ENCODE measurements at places on chromosomes 1 and 21.

- no peak for DNase-seq
Observed at GRCh38 chr21:26597981-26598380, 24.9 kb upstream of the CYYR1 start.

- no peak for DNase-seq
Observed at GRCh38 chr1:204587621-204588020, 71.4 kb downstream of the MDM4 start.

DNA sequence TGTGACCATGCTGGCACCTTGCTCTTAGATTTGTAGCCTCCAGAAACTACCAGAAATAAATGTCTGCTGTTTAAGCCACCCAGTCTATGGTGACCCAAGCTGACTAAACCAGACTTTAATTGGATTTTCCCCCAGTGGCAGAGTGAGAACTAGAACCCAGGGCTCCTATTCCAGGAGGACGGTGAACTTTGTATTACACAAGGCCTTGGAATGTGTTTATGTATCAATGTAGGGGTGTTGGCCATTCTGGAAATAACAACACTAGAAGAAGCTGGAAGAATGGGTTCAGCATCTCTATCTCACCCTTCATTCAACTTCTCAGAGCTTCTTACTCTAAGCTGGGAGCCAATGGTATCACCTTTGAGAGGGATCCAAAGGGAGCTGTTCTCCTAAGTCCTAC lies 37.0 kb downstream of the ARHGEF11 start:
- no peak for DNase-seq

- no peak for DNase-seq
Observed at GRCh38 chr1:223421676-223422075, 28.5 kb downstream of the CCDC185 start.

DNA sequence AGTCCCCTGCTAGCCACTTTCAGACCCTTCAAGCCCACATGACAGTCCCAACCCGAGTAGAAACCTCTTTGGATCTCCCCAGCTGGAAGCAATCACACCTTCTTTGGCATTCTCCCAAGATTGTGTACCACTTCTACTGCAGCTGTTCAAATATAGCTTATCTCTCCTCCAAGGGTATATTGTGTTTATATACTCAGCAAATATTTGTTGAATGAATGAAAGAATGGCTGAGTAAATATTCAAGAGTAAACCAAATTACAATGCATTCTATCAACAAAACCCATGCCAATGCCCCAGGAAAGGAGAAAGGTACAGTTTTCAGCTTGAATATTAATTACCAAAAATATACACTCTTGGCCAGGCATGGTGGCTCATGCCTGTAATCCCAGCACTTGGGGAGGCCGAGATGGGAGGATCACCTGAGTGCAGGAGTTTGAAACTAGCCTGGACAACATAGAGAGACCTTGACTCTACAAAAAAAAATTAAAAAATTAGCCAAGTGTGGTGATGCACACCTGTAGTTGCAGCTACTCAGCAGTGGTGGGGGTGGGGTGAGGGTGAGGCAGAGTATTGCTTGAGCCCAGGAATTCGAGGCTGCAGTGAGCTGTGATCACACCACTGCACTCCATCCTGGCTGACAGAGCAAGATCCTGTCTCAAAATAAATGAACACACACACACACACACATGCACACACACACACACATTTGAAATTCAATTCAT lies 68.5 kb downstream of the NIBAN1 start:
- DNase-seq = no peak

DNA sequence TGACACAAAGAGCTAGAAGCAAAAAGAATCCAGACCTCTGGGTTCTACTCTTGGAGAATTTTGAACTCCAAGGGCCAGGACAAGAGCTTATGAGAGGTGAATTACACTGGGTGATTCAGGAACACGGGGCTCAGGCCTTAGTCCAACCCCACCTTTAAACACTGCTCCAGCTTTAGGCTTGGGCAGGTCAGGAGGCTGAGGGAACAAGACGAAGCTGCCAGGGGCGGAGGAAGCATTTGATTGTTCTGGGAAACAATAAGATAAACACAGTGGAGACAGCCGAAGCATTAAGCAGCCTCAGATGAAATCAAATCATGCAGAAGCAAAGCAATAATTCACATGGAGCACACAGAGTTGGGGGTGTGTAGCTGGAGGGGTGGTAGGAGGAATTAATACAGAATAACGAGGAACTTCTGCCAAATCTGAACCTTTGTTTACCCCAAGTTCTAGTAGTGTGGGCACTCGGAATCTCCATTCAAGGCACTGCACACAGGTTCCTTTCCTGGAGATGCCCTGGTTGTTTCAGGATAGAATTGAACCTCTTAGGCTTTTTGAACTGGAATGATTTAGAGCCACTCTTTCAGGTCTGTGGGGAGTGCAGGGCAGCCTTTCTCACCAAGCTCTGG lies 93.2 kb downstream of the PLXNA2 start:
- no peak for DNase-seq

DNA sequence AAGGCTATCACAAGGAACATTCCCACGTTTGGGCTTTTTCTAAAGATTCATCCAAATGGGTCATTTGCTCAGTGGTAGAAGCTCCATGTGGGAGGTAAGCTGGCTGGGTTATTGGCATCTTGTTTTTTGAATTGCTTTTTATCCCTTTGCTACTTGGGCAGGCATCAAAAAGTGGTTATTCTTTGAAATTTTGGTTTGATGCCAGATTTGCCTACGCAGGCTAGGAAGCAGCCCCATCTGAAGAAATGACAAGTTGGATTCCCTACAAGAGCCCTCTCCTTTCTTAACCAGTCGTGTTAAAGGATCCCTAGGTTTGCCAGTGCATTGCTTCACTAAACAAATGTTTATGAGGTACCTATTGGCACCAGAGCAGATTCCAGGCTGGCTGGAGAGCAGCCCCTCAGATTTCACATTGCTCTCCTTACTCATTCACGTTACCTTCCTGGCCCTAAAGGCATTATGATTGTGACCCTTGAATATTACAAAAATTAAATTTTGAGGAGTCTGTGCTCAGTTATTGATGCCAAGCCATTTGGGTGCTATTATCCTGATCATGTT lies 38.8 kb downstream of the ARID1A start:
- no peak for DNase-seq

DNA sequence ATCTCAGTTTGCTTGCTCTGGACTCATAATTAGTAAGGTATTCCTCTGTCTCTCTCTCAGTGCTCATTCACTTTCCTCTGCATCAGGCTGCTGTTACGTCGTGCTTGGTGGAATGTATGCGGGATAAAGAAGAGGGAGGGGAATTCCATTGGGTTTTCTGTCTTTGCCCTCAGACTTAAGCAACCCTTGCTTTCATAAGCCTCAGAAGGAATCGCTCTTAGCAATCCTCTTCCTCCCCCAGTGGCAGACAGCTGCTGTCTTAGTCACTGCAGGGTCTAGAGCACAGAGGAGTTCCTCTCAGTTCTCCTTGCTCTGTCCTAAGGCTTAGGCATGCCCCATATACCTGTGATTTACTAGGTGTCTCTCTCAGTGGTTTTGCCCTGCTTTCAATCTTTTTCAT lies 19.1 kb upstream of the NTMT2 start:
- DNase-seq = peak; percentile 49

- DNase-seq = no peak
Observed at GRCh38 chr21:26164311-26164710, 6.3 kb downstream of the APP start.

DNA sequence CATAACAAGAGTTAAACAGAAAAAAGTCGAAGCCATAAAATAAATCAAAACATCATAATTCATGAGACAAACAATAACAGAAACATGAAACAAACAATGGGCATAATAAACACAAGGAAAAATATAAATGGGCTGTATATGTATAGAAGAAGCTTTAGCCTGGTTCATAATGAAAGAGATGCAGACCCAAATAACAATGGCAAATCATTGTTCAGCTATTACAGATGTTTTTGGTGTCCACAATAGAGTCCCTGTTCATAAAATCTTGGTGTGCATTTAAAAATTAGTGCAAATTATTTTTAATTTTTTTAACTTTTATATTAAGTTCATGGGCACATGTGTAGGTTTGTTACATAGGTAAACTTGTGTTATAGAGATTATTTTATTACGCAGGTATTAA lies 1185.9 kb upstream of the B3GALT2 start:
- DNase-seq = no peak

DNA sequence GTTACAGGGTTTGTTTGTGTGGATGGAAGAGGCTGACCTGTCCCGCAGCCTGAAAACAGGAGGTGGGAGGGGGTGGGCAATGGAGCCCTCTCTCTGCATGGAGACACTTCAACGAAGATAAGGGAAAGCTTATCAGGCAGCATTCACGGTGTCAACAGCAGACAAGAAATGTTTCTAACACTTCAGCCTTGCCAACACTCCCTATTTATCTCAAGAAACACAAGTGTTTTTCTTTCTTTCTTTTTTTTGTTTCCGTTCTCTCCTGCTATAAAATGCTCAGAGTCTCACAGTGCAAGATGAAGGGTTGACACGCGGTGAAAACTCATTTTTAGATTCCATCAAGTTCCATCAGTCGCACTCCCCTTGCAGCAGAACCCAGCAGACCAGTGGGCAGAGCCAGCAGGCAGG lies 594.4 kb downstream of the MATN1 start:
- no peak for DNase-seq

GRCh38 chr1:221740993-221741702 lies 741 bp downstream of the DUSP10 start:
- no peak for DNase-seq

- DNase-seq = no peak
Observed at GRCh38 chr1:62912028-62912638, 128.2 kb downstream of the ATG4C start.

DNA sequence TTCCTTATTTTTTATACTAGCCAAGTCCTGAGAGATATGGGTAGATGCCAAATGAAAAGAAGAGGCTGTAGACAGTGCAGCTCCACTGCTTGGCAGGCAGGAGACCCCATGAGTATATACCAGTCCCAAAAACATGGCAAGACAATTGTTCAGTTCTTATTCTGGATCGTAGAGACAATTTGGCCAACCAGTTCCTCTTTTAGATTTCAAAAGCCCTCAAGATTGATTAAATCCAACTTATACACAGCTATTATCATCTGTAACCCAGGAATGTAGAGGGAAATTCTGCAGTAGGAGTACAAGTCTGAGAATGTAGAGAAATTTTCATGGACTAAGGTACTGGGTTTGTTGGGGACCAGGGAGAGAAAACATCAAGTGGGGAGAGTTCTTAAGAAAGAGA lies 50.3 kb downstream of the ATP6V1G3 start:
- DNase-seq = no peak

GRCh38 chr21:25577424-25578055 lies 29.7 kb downstream of the MRPL39 start:
- no peak for DNase-seq

DNA sequence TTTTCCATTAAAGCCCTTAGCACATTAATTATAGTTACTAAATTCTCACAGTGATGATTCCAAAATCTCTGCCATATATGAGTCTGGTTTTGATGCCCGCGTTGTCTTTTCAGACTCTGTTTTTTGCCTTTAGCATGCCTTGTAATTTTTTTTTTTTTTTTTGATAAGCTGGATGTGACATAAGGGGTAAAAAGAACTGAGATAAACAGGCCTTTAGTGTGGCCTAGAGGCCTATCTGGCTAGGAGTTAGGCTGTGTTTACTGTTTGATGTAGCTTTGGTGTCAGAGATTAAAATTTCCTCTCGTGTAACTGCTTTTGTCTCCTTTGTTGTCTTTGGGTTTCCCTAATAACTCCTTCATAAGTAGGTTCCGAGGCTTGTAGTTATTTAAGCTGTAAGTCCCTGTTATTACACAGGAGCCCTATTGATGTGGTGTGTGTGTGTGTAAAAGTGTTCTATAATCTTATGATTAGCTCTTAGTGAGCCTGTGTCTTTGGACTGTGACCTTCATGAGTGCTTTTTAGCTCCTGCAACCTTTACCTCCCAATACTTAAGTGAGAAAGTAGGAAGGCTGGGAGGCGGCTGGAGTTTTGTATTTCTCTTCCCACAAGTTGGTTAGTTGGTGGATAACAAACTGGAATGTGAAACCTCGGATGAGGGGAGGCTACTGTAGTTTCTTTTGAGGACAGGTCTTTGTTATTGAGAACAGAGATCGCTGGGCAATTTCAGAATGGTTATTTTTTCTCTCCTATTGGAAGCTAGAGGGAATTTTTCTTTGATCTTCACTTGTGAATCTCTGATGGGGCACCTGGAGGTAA lies 19.3 kb downstream of the HS2ST1 start:
- DNase-seq = no peak

GRCh38 chr1:46643368-46643775 lies 24.8 kb downstream of the ATPAF1 start:
- no peak for DNase-seq

- DNase-seq = no peak
Observed at GRCh38 chr1:56390232-56390867, 189.0 kb downstream of the PLPP3 start.

DNA sequence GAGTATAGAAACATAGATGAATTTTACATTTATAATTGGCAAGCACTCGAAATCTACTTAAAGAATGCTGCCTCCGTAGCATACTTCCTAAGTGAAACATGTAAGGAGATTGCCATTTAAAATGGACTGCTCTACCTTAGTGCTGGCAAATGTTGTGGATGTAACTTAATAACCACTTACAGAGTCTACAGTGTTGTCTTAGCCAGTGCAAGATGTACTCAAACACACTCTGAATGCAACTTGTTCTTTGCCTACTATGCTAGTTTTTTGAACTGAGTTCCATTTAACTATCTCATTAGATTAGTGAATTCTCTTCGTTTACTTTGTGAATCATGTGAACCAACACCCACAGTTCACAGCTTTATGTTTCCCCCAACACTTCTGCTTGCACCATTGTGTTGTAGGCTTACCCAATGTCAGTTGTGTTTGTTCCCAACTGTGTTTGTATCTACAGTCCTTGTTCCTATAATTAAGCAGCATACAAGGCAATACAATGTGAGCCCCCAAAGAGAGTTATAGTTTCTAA lies 345.5 kb upstream of the LYPLAL1 start:
- no peak for DNase-seq

GRCh38 chr1:167231873-167232450 lies 11.3 kb downstream of the POU2F1 start:
- DNase-seq = no peak

DNA sequence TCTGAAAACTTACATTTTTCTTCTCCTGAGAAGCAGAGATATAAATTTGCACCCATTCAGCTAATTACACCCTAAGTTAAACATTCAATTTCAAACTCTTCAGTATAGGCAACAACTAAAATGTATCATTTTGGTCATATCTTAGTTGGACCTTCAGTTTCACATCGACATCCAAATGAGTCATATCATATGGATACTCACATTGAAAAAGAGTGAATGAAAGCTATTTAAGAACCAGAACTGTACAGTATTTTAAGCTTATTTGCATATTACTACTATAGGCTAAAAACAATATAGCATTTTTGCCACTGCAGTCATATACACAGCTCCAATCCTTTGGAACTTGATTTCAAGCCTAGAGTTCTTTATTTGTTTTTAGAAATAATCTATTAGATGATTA lies 33.6 kb downstream of the USP25 start:
- no peak for DNase-seq

DNA sequence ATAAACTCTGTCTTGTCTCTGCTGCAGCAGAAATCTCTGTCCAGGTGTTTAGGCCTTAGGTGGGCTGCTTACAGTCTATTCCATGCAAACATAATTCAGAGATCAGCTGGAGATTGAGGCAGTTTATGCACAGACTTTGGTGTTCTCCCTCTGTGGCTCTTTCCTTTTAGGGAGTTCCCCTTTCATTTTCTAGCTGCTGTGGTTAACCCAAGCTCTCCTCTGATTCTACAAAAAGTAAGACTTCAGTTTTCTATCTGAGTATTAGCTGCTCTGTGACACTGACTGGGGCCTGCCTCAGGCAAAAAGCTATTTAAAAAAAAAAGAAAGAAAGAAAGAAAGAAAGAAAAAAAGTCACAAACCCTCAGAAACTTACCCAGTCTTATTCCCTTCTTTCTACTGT lies 211.1 kb downstream of the CAMTA1 start:
- DNase-seq = no peak
